ENCODE measurements at places on chromosomes 2 and 18.

DNA sequence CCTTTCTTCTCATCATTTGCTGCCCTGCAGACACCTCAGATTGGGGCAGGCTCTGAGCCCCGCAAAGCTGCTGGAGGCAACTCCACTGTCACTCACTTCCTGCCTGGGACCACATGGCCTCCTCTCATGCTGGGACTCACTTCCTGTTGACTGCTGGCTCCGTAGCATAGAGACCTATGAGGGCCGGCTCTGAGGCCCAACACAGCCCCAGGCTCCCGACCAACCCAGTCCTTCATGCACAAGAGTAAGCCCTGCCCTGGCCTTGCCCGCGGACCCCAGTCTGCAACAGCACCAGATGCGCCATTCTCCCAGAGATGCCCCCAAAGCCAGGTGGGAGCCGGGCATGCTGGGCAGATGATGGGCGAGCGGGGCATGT is 55.7 kb downstream of the DNMT3A start:
- DNase-seq = peak; percentile 48

DNA sequence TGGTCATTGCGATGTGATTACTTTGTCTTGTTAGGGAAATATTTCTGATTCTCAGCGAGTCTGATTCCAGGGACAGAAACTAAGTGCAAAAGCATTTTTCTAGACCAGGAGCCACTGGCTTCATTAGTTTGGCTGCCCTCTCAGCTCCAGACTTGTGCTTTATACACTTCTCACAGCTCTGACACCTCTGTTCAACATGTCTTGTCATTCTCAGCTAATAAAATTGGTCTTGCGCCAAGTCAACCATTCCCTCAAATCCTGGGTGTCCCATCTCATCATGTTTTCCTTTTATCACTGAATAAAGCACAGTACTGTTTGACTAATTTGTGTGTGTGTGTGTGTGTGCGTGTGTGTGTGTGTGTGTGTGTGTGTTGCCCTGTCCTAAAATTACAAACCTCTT is 215.5 kb upstream of the EPHA4 start:
- DNase-seq = no peak

DNA sequence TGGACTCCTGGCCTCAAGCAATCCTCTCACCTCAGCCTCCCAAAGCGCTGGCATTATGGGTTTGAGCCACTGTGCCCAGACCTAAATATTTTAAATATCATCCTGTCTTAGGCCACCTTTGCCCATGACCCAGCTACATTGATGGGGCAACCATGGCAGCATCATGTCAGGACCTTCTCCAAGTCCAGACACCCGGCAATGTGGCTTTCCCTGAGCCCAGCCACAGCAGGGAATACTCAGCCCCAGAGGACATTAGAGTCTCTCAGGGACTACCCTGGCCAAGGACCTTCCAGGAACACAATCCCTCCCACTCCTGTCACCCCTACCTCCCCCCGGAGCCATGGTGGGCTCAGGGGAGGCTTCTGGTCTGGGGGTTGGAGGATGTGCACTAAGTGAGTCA is 72.8 kb downstream of the SMAD7 start:
- DNase-seq = no peak

DNA sequence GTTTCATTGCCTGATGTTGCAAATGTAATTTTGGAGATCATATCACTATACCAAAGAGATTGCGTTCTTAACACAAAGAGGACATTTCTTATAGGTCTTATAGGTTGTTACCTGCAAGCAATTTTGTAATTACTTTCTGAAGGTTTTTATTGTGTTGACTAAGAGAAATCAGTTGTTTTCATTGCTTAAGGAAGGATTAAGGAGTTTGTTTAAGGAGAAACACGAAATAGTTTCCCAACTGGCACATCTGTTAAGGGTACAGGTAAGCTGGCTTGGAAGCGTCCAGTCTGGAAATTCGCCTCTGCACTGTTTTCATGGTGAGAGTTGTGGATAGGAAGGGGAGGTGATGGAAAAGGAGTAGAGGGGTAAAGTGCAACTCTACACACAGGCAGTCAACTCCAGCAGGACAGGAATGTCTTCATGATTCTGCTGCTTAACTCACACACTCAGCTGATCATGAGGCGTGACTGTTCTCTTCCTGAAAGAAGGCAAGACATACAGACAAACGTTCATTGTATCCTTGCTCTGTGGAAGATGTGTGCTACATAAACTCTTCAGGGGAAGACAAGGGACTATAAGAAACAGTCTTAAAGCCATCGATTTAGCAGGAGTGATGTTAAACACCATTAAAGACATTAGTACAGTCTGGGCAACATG is 61.4 kb upstream of the ACSL3 start:
- DNase-seq = no peak

GRCh38 chr18:76450452-76451395 is 44.3 kb downstream of the ZNF516 start:
- DNase-seq = no peak

GRCh38 chr18:46425511-46425910 is 231.5 kb downstream of the LOXHD1 start:
- no peak for DNase-seq

GRCh38 chr2:120444691-120445240 is 98.8 kb downstream of the INHBB start:
- DNase-seq = no peak

DNA sequence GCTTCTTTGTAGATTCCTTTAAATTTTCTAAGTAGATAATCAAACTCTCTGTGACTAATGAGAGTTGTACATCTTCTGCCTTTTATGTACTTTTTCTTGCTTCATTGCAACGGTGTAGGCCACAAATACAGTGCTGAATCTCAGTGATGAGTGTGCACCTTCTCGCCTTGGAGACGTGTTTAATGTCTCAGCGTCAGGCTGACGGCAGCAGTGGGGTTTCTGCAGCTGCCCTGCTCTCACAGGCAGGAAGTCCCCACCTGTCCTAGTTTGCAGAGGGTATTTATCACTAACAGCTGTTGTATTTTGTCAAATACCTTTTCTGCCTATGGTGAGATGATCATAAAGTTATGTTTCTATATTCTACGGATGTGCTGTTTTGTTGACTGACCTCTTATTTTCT is 13.3 kb downstream of the AGXT start:
- no peak for DNase-seq

DNA sequence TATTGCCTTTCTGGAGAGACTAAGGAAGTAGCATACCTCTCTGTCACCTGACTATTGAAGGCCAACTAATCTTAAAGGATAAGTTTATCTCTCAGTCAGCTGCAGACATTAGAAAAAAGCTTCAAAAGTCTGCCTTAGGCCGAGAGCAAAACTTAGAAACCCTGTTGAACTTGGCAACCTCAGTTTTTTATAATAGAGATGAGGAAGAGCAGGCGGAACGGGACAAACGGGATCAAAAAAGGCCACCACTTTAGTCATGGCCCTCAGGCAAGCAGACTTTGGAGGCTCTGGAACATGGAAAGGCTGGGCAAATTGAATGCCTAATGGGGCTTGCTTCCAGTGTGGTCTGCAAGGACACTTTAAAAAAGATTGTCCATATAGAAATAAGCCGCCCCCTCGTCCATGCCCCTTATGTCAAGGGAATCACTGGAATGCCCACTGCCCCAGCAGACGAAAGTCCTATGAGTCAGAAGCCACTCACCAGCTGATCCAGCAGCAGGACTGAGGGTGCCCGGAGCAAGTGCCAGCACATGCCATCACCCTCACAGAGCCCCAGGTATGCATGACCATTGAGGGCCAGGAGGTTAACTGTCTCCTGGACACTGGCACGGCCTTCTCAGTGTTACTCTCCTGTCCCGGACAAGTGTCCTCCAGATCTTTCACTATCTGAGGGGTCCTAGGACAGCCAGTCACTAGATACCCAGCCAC is 61.5 kb upstream of the FAM98A start:
- no peak for DNase-seq

DNA sequence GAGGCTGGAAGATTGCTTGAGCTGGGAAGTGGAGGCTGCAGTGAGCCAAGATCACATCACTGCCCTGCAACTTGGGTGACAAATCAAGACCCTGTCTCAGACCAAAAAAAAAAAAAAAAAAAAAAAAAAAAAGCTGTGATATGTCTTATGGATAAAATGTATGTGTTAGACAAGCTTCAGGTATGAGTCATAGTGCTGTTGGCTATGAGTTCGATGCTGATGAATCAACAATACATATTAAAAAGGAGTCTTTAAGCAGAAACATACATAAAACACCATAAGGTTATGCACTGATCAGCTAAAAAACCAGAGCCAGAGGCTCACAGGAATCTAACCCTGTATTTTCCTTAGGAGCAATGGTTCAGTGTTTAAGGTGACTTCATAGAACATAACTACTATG is 332.3 kb downstream of the NCKAP5 start:
- no peak for DNase-seq

GRCh38 chr18:72637299-72637698 is 93.2 kb upstream of the CBLN2 start:
- no peak for DNase-seq

GRCh38 chr2:124566518-124566970 is 541.5 kb downstream of the CNTNAP5 start:
- no peak for DNase-seq

DNA sequence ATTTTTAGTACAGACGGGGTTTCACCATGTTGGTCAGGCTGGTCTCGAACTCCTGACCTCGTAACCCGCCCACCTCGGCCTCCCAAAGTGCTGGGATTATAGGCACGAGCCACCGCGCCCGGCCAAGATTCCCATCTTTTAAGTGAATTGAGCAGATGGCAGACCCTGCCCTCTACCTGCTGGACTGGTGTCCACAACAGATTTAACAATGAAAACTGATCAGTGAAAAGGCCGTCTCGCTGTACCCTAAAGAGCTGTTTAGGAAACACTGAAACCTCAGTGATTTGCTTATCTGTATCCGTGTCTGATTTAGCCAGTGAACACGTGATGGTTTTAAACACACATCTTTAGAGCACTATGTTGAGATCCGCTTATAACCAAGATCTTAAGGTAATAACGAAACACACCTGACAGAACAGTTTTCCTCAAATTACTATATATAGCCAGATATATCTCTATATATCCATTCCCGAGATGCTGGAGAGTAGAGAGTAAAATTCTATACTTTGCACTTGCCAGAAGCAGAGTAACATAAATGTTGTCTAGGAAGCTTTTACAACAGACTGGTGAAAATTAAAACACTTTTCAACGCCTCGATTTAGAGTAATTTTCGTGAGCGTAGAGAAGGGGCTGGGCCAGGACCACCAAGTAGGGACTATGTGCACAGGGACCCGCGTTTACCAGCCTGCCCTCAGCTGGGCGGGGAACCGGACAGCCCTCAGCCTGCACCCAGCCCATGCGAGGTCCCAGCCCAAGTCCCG is 594 bp downstream of the FAM161A start:
- DNase-seq = no peak

- no peak for DNase-seq
Measured at GRCh38 chr2:225272173-225272572, 127.3 kb upstream of the NYAP2 start.

DNA sequence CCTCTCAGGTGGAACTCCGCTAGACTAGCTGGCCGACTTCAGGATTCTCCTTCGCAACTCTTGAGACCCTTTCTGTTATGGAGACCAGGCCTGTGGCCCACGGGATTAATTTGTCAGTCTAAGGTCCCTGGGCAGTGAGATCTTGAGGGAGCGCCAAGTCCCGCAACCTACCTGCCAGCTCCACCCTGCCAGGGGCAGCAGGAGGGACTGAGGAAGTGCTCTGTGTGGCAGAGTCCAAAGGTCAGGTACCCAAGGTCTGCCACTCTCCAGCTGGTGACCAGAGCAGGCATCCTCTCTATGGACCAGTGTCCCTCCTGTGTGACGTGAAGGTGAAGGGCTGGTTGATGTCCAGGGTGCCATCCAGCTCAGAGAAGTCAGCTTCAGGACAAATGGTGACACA is 4.3 kb upstream of the SPATA3 start:
- no peak for DNase-seq

GRCh38 chr2:30662268-30663131 is 144.7 kb downstream of the CAPN13 start:
- no peak for DNase-seq

- no peak for DNase-seq
Measured at GRCh38 chr2:118048401-118048800, 34.5 kb upstream of the CCDC93 start.

DNA sequence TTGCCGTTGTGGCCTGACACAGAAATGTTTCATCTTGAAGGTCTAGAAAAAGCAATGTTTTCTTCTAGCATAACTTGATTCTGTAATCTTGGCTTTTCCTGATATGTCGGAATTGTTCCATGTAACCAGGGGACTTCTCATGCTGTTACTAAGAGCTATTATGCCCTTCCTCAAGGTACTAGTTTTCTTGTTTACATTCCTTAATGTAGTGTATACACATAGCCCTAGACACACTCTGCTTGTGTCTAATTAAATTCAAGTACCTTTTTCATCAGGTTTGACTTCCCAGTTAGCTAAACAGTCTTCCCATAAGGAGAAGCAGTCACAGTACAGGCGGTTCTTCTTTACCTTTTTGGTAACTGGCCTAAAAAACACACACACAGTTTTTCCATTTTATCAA is 122.8 kb upstream of the MSH6 start:
- DNase-seq = no peak

DNA sequence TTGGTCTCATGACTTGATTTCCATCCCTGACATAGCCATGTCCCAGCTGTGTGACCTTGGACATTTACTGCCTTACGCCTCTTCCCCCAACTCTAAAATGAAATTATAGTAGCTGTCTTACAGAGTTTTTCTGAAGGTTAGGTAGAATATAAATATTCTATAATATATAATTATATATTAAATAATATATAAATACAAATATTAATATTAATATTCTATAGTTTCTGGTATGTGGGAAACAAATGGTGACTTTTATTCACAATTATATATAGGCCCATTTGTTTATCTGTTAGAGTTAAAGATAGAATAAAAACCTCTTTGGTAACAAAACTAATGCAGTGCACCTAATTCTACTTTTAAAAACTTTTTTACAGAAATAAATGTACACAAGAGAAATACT is 1.7 kb downstream of the RBBP8 start:
- no peak for DNase-seq

DNA sequence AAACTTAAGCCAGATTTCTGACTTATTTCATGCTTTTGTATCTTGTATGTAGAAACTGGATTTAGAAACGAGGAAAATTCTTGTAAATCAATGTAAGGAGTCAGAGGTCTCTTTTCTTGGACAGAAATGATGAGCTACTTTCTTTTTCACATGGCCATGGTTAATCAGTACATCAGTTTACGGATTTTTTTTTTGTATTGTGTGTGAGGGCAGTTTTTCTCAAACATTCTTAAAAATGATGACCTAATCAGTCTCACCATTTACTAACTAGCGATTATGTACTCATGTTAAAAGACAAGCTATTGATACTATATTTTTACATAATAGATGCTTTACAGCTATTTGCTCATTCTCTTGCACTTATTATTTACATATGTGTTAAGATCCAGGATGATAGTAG is 165.2 kb upstream of the DOCK10 start:
- no peak for DNase-seq

Measured in activated CD8-positive, alpha-beta memory T cell treated with anti-CD3 and anti-CD28 coated beads for 1 hour (primary cell).